Left ventricle myocardium inferior (tissue), 1 donor: ENCODE measurements at places on chromosomes 1 and 21. TPM values are rescaled to one million over a fixed set of nuclear protein-coding genes. Genes with fewer than 3 reads are reported as not detected.

SLC30A10 gene
- total RNA-seq, result 0.47 TPM

CFHR3 gene
- not detected for total RNA-seq

FCRL5 gene
- not detected for total RNA-seq

NBPF10 gene
- total RNA-seq, result 0.69 TPM

NUF2 gene
- 1.0 TPM for total RNA-seq

COG2 gene
- total RNA-seq, result 25.6 TPM

WNT4 gene
- not detected for total RNA-seq

ARTN gene
- 0.14 TPM for total RNA-seq

LHX8 gene
- total RNA-seq, result not detected

ANKRD45 gene
- total RNA-seq, result 0.25 TPM

ZBTB8A gene
- total RNA-seq, result 3.4 TPM

LCE3D gene
- total RNA-seq, result not detected

GABRD gene
- total RNA-seq, result 0.41 TPM

AMY2A gene
- not detected for total RNA-seq
